ENCODE measurements at places on chromosomes 3 and 15.

- DNase-seq, result no peak
These were observed 56.3 kb downstream of the KLF15 start for GRCh38 chr3:126300761-126301481.

GRCh38 chr15:64763021-64763420, 12.4 kb downstream of the RBPMS2 start:
- no peak for DNase-seq

DNA sequence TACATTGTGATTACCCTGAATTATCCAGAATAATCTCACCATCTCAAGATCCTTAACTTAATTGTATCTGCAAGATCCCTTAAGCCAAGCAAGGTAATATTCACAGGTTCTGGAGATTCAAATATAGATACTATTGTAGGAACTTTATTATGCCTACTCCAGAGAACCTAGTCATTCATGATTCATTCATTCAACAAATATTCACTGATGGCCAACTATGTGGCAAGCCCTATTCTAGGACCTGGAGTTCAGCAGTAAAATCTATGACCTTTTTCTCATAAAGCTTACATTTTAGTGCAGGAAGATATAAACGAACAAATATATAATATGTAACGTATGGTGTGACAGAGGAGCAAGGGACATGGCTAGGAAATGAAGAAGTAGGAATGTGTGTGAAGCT, 49.6 kb downstream of the ISL2 start:
- no peak for DNase-seq

GRCh38 chr3:38090453-38090852, 46.5 kb downstream of the ACAA1 start:
- no peak for DNase-seq

DNA sequence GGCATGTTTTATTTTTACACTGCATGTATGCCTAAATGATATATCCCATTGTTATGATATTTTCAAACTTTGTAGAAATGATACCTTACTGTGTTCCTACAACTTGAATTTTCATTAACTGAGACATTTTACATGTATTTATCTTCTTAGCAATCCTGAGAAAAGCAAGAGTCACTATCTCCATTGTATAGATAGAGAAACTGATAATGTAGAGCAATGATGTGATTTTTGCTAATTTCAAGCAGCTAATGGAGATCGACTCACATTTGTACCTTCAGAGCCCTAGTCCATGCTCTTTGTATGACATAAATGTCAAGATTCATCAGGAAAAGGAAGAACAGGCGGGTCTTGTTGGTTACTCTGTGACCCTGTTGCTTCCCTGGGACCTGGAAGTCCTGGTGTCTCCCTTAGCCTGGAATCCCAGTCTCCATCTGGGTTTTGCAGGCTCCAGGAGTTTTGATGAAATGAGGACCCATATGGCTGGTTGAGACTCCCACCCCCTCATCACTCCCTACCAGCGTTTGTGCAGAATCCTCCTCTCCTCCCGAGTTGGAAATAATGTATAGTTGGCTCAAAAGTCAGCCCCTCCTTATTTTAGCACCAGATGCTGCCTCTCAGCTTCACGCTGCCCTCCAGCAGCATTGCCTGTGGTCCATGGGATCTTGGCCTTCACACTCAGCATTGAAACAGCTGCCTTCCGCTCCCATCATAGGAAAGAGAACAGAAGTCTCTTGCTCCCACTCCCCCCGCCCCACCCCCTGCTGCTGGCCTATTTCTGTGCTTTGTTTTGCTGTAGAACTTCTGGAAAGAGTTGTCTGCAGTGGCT, 67.1 kb downstream of the APBA2 start:
- no peak for DNase-seq

GRCh38 chr3:148218222-148218621, 479.5 kb upstream of the AGTR1 start:
- no peak for DNase-seq

DNA sequence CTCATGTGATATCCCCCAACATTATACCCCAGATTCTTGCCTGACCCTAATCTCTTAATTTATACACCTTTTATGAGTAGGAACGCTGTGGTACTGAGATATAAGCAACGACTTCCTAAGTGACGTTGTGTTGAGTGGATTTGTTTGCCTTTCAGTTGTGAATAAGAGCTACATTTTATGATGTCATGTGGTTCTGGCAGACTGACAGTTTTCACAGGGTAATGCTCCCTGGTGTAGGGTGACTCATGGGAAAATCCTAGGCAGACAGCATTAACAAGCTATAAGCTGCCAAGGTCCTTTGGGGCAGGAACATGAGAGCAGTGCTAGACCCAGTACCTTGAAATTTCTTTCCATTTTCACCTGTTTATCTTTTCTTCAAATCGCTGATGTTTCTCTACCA, 11.2 kb downstream of the C3orf52 start:
- no peak for DNase-seq

DNA sequence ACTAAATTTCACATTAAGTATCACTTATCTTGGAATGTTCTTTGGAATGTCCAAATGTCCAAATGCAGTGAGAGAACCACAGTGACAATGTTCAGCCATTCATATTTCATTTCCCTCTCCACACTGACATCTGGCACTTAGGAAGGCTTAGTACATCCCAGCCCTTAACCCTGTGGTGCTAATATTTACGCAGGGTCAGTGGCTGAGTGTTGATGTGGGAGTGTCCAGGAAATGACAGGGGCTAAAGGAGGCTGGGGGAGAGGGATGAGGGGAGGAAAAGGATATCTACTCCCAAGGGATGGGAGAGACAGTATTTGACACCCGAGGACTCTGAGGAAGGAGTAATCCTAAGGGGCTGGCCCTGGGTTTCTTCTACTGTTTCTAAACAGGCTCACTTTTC, 14.1 kb upstream of the CCR4 start:
- no peak for DNase-seq

- no peak for DNase-seq
These were observed 45.4 kb downstream of the PLOD2 start for GRCh38 chr3:146115619-146116018.

- DNase-seq, result no peak
These were observed 315.4 kb upstream of the LRRC3B start for GRCh38 chr3:26307192-26307591.

GRCh38 chr3:155026999-155027591, 53.0 kb upstream of the MME start:
- no peak for DNase-seq

- DNase-seq, result no peak
These were observed 749.7 kb downstream of the GRM7 start for GRCh38 chr3:7610634-7611033.

GRCh38 chr15:79406210-79406609, 25.9 kb upstream of the MINAR1 start:
- DNase-seq, result no peak

DNA sequence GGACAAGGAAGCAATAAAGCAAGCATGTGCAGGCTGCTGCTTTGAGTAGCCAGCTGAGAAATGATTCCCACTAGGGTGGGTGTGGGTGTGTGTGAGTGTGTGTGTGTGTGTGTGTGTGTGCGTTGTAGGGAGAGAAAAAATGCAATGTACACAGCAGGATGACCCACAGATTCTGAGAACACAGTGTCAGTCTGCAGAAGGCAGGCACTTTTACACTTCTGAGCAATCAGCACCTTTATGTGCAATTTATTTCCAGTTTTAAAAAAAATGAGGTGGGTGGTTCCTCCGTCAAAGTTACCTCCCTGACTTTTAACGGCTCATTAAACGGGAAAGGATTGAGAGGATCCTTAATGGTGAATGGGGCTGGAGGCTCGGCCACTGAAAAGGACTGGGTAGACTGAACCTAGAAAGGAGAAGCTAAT, 38.5 kb upstream of the LIPC start:
- no peak for DNase-seq

DNA sequence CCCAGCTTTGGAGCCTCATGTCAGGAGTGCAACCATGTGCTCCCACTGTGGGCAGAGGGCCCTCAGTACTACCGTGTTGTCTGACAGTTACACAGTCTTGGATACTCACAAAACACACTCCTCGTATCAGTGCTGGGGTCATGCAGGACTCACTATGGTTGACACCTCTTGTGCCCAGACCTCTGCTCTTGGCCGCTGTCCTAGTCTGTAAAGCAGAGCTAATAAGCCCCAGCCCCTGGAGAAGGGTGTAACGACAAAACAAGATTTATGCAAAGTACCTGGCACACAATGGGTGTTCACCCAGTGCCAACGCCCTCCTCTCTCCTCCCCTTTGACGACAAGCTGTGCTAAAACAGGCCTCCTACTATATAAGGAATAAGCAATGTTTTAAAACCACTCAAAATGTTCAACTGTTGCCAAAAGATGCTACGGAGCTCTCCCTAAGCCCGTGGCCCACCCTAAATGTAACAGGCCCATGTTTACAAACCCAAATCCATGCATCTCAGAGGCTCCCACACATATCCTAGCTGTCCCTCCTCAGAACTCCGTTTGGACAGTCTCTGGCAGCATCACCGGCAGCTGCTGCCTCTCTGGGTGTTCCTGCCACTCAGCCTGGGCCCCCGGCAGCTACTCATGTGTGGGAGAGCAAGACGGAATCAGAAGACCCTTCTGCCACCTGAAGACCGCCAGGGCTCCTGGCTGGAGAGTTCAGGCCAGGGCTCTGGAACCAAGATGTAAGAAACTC, 65.8 kb downstream of the MRPL46 start:
- DNase-seq, result no peak

DNA sequence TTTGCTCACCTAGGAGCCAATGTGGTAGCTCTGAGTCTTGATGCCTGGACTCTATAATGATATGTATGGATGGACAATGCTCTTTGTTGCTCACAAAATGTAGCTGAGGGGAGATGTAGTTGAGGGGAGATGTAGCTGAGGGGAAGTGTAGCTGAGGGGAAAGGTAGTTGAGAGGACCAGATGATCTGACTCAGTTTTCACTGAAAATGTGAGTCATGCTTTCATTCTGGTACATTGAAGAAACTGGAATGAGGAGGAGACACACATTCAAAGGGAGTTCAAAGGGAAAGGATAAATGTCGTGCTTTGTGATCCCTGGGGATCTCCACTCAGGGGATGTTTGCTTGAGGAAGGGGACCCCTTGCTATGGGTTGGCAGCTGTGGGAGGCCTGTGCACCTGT, 302.9 kb upstream of the TRIM42 start:
- no peak for DNase-seq

- DNase-seq, result no peak
These were observed 420.3 kb upstream of the CFAP20DC start for GRCh38 chr3:59469948-59470723.

- no peak for DNase-seq
These were observed 98.3 kb upstream of the VGLL3 start for GRCh38 chr3:87088993-87089841.

DNA sequence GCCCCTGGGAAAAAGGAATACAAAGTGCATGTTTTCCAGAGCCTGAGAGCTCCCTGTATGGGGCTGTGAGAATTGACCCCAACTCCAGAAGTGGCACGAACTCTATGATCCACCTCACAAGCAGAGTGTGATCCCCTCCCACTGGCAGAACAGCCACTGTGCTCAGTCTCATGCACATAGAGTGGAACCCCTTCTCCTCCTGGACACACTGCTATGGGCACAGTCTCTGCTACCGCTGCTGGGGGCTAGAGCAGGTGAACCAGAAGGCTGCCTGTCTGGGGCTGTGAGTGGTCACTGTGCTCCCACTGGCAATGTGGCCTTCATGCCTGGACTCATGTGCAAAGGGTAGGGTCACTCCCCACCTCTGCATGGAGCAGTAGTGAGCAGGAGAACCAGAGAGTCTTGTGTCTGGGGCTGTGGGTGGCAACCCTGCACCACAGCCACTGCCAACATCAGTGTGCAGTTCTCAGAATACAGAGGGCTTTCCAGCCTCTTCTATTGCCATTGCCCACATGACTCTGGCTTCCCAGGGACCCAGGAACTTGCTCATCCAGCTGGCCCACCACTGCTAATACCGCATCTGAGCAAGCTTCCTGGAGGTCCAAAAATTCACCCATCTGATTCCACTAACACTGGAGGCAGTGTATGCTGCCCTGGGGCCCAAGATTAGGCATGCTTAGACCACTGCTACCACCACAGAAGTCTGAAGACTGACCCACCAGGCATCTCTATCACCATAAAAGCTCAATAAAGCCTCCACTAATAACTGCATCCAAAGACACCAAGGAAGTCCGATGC, 343.7 kb upstream of the SOX14 start:
- no peak for DNase-seq

GRCh38 chr15:65409036-65409631, 13.6 kb downstream of the IGDCC4 start:
- no peak for DNase-seq

DNA sequence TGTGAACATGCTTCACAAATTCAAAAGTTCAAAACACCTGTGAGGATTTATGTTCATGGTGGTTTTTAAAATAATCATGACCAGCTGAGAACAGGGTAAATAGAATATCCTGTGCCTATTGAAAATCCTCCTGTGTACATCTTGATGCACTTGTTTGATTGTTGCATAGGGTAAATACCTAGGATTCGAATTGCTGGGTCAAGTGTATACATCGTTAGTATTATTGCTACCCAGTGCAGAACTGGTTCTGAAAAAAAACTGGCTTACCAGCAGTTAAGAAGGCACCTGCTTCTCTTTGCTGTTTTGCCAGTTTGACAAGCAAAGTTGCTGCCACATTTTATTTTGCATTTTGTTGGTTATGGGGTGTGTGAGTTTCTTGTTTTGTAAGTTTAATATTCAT, 272.6 kb downstream of the CLSTN2 start:
- DNase-seq, result no peak

- no peak for DNase-seq
These were observed 90.2 kb downstream of the GHSR start for GRCh38 chr3:172357850-172358754.

DNA sequence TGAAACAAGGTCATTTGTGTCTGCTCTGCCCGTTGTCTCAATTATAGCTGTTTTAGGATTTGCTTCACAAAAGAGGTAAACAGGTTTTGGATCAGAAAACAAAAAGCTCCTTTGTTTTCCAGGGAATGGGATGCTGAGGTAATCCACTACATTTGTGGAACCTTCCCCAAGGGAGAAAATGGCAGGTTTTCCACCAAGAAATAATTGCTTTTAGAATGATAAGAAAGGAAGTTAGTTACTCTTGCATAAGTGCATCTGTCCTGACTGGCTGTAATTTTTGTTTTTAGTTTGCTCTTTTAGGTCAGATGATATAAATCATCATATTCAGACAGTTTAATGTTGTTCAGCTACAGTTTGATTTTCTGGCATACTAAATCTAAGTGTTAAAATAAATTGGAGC, 198.5 kb upstream of the COL8A1 start:
- DNase-seq, result no peak

- no peak for DNase-seq
These were observed 169.8 kb upstream of the ROBO1 start for GRCh38 chr3:79937567-79937966.

- DNase-seq, result no peak
These were observed 1.6 kb downstream of the FAM81A start for GRCh38 chr15:59439576-59439975.

- no peak for DNase-seq
These were observed 545.3 kb downstream of the MAGI1 start for GRCh38 chr3:65493371-65493882.

GRCh38 chr3:78887029-78887428, 880.8 kb downstream of the ROBO1 start:
- DNase-seq, result no peak

GRCh38 chr15:31294067-31294466, 32.6 kb upstream of the KLF13 start:
- DNase-seq, result no peak

All from activated CD8-positive, alpha-beta memory T cell treated with anti-CD3 and anti-CD28 coated beads for 1 hour (primary cell).